ENCODE measurements at places on chromosomes 4 and X.
A peak's percentile ranks its signal among the peaks of the same experiment; 100 is the strongest.

GRCh38 chr4:39631700-39632079, 7.0 kb downstream of the SMIM14 start:
- no peak for DNase-seq

DNA sequence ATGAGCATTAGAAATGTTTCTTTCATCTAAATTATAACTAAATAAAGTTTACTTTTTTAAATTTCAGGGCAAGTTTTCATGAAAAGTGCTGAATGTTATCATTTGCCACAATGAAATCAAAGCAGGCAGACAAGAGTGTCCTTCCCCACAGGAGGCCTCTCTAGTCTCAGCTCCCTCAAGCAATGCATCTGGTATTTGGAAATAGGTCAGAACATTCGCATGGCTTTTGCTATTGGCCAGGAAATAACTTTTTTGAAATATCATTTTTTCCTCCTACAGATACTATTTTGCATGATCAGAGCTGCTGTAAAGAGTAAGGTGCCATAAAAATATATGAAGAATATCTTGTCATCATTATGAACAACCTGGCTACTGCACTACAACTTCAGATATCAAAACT, 41.1 kb downstream of the MAD2L1 start:
- no peak for DNase-seq

DNA sequence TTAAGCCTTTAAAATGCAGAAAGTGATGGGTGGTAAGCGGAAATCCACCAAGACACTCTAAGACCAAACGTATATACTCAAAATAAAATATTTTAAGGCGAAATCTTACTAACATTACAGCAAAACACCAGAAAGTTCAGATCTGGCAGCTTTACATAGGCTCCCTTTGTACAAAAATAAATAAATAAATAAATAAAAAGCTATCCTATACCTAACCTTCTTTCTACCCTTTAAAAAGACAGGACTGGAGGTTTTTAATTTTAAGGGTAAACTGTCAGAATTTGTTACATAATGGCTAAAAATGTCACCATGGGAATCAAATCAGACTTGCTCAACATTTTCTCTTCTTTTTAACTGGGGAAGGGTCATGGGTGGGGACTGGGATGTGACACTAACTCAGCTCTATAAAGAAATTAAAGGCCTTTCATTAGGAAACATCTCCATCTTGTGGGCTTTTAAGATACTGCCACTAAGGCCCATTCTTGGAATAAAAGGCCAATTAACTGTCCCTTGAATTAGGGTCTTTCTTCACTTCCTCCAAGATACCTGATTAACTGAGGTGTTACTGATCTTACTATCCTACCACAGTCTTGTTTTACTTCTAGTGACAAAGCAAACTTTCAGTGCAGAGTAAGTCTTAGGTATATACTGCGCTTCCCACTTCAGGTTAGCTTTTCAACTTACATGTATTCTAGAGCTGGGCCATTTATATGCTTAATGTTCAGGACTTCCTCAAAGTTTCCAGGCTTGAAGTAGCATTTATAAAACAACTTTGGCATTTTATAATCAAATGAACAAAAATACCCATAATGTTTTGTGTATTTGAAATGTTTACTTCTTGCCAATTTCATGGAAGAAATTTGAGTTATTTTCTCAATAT, 13.3 kb downstream of the HNRNPD start:
- no peak for DNase-seq

DNA sequence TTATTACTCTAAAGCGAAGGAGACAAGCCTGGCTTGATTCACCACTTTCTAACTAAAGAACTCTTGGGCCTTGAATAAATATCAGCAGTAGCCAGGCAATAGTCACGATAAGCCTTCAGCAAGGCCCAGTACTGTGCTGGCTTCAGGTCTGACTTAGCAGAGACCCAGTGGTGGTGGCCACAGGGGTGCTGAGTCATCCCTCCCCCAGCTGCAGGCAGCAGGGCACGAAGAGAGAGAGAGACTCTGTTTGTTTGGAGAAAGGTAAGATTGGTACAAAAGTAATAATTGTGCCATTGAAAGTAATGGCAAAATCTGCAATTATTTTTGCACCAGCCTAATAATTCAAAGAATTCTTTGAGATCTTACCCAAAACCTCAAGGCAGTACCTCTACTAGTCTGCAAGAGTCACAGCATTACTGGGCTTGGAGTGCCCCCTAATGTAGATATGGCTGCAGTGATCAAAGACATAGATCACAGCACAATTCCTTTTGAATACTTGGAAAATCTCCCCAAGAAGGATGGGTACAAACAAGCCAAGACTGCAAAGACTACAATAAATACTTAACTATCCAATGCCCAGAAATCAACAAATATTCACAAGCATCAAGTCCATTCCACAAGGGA, 159.5 kb upstream of the USP38 start:
- no peak for DNase-seq

DNA sequence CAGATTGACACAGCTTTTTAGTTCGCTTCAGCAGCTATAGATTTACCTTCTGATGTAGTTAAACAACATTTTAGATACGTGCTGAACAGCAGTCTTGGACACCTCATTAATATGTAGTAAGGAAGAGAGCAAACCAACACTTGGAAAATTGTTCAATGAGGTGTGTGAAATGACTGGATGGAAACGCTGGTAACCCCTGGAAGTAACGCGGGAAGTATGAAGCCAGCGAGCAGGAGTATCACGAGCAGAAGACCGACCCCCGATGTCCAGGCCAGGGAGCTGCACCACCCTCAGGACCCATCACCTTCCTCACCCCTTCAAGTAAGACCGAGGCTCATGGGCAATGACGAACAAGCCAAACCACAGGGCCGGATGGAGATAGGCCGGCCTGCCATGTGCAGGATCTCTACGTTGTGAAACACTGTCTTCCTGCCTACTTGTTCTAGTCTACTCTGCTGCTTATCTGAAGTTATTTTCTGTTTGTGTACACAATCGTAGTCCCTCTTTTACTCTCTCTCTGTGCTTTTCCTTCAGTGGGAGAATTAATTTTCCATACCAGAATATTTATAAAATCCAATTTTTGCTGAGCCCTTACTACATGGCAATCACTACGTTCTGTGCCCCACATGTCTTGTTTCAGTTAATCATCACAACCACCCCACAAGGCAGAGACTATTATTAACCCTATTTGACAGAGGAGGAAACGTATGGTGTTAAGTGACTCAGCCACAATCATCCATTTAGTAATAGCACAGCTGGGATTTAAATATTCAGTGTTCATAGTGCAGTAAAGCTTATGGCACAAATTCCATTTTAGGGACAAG, 221.7 kb downstream of the APBB2 start:
- DNase-seq: peak; percentile 90

GRCh38 chr4:153988492-153989363, 199.8 kb upstream of the SFRP2 start:
- DNase-seq: no peak

GRCh38 chr4:39394706-39395105, 12.0 kb upstream of the KLB start:
- DNase-seq: no peak

DNA sequence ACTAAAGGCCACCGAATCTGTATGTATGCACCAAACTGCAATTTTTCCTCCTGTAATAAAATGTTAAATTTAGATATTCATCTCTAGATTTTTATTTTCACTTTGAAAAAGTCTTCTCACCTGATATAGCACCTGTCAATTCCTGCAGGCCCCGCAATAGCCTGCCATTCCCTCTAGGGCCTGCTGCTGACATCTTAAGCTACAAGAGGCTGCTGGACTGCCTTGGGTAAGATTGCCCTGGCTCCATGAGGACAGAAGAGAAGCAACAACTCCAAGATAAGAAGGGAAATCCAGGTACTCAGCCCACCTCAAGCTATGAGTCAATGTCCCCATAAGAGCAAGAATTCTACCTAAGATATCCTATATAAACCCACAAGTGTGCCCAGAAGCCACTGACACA, 230.2 kb upstream of the AGTR2 start:
- no peak for DNase-seq

DNA sequence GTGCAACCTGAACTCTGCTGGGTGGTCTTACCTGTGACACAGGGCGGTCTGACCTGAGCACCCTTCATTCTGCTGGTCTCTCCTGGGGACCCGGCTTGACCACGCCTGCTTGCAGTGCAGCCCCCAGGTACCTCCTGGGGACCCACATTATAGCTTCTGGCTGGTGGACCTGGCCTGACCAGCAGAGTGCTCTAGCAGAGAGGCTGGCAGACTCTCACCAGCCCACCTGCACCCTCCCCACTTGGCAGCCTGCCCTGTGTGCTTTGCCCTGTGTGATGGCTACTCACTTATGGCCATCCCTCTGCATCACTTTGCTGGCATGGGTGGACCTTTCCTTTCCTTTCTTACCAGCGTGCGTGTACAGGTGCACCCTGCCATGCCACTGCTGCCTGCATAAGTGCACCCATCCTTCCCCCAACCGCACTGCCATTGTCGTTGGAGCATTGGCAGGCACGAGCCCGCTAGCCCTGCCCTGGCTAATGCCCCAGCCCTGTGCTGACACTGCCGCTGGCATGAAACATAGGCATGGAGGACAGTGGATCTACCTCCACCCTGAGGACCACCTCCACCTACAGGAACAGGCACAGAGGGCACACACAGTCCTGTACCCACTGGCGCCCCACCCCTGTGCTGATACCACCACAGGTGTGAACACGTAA, 21.5 kb upstream of the H2AZ1 start:
- no peak for DNase-seq

- DNase-seq: no peak
Observed at GRCh38 chr4:136934601-136935000, 597.7 kb downstream of the PCDH18 start.

- no peak for DNase-seq
Observed at GRCh38 chr4:1771555-1772305, 21.4 kb upstream of the FGFR3 start.

DNA sequence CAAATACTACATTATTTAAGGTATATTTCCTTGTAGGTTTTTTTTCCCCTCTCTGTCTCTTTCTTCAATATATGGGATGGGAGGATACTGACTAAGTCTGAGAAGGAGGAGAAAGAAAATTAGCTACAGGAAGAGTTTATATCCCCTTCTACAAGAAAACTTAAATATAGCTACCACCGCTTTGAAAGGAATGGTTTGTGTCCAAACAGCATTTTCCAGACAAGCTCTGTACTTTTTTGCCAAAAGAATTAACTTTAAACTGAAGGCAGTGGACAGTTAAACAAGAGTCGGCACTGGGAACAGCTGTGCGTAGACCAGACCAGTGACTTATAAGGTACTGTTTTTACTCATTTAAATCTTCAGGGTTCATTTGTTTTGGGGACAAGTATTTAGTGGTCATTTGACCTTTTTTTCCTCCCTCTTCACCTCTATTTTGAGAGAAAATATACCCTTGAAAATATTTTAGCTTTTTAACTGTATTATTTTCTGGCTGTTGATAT, 303.7 kb downstream of the ARHGAP24 start:
- DNase-seq: no peak

- no peak for DNase-seq
Observed at GRCh38 chr4:155529272-155529671, 137.4 kb upstream of the GUCY1A1 start.

GRCh38 chr4:174215961-174216680, 67.3 kb downstream of the FBXO8 start:
- no peak for DNase-seq

DNA sequence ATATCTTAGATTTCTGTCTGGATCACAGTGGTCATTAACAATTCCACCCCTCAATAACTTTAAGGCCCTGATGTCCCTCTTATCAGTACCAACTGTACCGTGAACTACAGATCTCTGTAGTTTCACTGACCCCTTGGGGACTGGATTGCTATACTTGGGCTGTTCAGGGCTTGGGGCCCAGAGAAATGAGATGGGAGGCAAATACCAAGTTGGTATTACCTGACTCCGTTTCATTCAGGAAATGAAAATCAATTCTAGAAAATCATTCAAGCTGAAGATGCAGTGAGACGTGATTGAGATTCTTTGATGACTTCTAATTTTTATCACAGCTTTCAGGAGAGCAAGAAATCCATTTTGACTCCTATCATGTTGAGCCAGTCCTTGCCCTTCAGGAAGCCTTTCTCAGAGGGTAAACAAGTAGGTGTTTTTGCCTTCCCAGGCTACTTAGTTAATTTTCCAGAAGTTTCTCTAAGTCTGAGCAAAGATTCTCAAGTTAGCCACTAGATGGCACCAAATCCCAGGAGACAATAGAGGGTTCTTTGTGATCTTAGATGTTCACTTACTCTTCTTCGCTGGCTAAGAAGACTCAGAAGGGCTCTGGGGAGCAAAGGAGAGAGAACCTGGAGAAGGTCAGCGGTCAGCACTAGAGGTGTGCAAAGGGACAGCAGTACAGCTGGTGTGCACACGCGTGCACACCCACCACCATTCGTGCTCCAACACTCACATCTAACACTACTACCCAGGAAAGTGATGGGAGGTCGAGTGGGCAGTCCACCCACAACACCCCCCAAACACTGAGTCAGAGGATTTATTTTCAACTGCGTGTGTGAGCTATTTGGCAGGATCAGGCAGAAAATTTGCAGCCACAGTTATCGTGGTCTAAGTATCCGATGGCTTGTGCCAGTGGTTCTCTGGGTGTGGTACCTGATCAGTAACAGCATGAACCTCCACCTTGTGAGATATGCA, 7.4 kb downstream of the HNRNPH2 start:
- no peak for DNase-seq

Data from NCI-H226 (cell line).